ENCODE measurements at places on chromosomes 6 and 20. TPM values are rescaled to one million over a fixed set of nuclear protein-coding genes. Genes with fewer than 3 reads are reported as not detected.

CCDC170 gene
- not detected for total RNA-seq

GRCh38 chr6:135261872-135262725 lies 81.0 kb downstream of the MYB start:
- no peaks in the 10 kb centered on the region for H3K4me1 ChIP-seq
- H3K27me3 ChIP-seq = no peaks in the 10 kb centered on the region
- no peak overlapping the region for H3K27ac ChIP-seq
- no peaks in the 10 kb centered on the region for H3K36me3 ChIP-seq
- H3K4me3 ChIP-seq = no peak overlapping the region
- no peak for DNase-seq

SEMG1 gene
- total RNA-seq = not detected

PRND gene
- not detected for total RNA-seq

GRCh38 chr20:16821211-16822089 lies 73.3 kb downstream of the OTOR start:
- no peak overlapping the region for H3K4me3 ChIP-seq
- peaks cover 16% of the 10 kb centered on the region for H3K27me3 ChIP-seq
- no peaks in the 10 kb centered on the region for H3K4me1 ChIP-seq
- H3K36me3 ChIP-seq = no peaks in the 10 kb centered on the region
- H3K27ac ChIP-seq = no peak overlapping the region
- DNase-seq = no peak

INSM1 gene
- total RNA-seq = not detected

GRCh38 chr6:134684423-134684795 lies 265.5 kb downstream of the ALDH8A1 start:
- H3K4me3 ChIP-seq = no peak overlapping the region
- H3K36me3 ChIP-seq = no peaks in the 10 kb centered on the region
- no peaks in the 10 kb centered on the region for H3K4me1 ChIP-seq
- H3K27ac ChIP-seq = no peak overlapping the region
- DNase-seq = no peak
- H3K27me3 ChIP-seq = peaks cover 11% of the 10 kb centered on the region

DNA sequence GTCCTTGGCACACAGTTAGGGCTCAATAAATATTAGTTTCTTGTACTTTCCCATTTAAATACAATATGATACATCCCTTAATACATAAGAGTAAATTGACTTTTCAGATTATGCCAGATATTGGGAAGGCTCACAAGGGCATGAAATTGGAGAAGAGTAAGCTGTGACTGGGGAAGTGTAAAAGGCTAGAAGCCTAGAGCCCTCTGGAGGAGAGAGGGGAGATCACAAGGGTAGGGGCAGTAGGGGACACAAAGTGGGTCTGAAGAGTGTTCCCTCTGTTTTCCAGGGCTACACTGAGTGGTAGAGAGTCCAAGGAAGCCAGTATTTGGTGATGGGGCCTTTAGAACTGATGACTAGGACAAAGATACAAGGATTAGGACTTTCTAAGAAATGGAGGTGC lies 562.9 kb upstream of the CHD6 start:
- no peaks in the 10 kb centered on the region for H3K4me1 ChIP-seq
- no peak for DNase-seq
- H3K36me3 ChIP-seq = no peaks in the 10 kb centered on the region
- H3K27ac ChIP-seq = no peak overlapping the region
- no peaks in the 10 kb centered on the region for H3K27me3 ChIP-seq

TCF21 gene
- total RNA-seq = not detected

EPPIN gene
- not detected for total RNA-seq

DNA sequence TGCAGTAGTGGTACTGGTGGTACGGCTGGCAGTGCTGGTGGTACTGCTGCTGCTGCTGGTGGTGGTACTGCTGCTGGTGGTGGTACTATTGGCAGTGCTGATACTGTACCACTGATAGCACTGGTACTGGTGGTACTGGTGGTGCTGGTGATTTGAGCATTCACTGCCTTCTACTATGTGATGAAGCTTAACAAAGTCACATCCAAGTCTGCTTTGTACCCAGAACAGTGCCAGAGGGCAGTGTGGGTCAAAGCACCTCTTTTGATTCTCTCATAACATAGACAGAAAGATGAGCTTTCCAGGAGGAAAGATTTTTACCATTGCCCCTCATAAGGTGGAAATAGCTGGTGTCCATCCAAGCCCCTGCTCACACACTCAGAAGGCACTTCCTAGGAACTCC lies 48.7 kb downstream of the ANKRD6 start:
- no peak for DNase-seq
- H3K27ac ChIP-seq = no peak overlapping the region
- no peaks in the 10 kb centered on the region for H3K27me3 ChIP-seq
- no peaks in the 10 kb centered on the region for H3K36me3 ChIP-seq

USP49 gene
- total RNA-seq = 2.0 TPM

HRH3 gene
- total RNA-seq = not detected

GRCh38 chr6:106188104-106188794 lies 102.1 kb downstream of the PRDM1 start:
- H3K4me1 ChIP-seq = peaks cover 5% of the 10 kb centered on the region
- H3K4me3 ChIP-seq = no peak overlapping the region
- H3K27ac ChIP-seq = no peak overlapping the region
- H3K27me3 ChIP-seq = no peaks in the 10 kb centered on the region
- DNase-seq = no peak

DNA sequence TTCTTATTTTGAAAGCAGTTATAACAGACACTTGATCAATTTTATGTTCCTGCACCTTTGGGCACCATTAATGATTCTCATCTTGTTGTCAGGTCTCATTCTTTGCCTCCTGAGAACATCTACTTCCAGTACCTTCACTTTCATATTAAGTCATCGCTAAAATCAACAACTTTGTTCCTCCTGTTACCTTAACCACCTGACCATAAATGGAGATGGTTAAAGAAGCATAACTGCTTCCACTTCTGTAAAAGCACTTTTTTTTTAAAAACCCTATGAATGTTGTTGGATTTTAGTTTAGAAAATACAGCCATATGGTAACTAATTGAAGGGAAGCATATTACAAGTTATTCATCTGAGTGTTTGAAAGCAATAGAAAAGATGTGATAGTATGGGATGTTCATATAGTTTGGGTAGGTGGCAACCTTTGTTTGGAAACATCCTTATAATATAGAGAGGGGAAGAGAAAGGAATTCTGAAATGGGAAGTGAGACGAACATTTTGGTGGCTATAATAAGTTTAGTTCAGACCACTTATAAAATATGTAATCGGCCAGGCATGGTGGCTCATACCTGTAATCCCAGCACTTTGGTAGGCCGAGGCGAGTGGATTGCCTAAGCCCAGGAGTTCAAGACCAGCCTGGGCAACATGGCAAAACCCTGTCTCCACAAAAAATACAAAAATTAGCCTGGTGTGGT lies 53.9 kb downstream of the AFG1L start:
- H3K27me3 ChIP-seq = no peaks in the 10 kb centered on the region
- H3K4me1 ChIP-seq = no peaks in the 10 kb centered on the region
- peaks cover 14% of the 10 kb centered on the region for H3K36me3 ChIP-seq
- peak overlapping the region; percentile 61 for H3K27ac ChIP-seq
- H3K4me3 ChIP-seq = no peak overlapping the region

DNA sequence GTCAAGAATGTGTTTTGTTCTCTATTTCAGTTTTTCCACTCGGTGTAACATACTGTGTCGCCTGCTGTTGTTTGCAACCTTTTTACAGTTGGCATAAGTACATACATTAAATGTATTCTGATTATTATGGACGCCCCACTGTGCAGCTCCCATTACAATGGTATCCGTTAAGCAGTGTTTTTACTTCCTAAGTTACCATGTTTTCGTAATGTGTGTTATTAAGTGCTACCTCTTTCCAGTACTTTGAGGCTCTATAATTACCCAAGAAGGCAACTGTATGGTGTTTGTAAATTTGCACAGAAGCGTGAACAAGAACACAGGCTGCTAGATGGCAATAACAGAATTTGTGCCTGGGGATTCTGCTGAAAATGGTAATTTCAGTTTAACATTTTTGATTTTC lies 568.0 kb upstream of the MARCKS start:
- DNase-seq = no peak
- H3K27me3 ChIP-seq = no peaks in the 10 kb centered on the region
- no peaks in the 10 kb centered on the region for H3K36me3 ChIP-seq
- H3K4me3 ChIP-seq = no peak overlapping the region
- H3K4me1 ChIP-seq = no peaks in the 10 kb centered on the region
- H3K27ac ChIP-seq = no peak overlapping the region

- H3K4me3 ChIP-seq = no peak overlapping the region
- H3K4me1 ChIP-seq = no peaks in the 10 kb centered on the region
- H3K27ac ChIP-seq = no peak overlapping the region
- H3K27me3 ChIP-seq = no peaks in the 10 kb centered on the region
These were observed 385.6 kb downstream of the CDKAL1 start for GRCh38 chr6:20919677-20920385.

- H3K27ac ChIP-seq = no peak overlapping the region
- DNase-seq = no peak
- H3K4me1 ChIP-seq = peaks cover 12% of the 10 kb centered on the region
- H3K4me3 ChIP-seq = no peak overlapping the region
These were observed 39.2 kb upstream of the SPACA1 start for GRCh38 chr6:88008411-88008810.

GRCh38 chr6:17892097-17892686 lies 95.2 kb downstream of the KIF13A start:
- H3K27me3 ChIP-seq = no peaks in the 10 kb centered on the region
- H3K4me3 ChIP-seq = no peak overlapping the region
- H3K36me3 ChIP-seq = no peaks in the 10 kb centered on the region
- DNase-seq = no peak
- no peaks in the 10 kb centered on the region for H3K4me1 ChIP-seq

DNA sequence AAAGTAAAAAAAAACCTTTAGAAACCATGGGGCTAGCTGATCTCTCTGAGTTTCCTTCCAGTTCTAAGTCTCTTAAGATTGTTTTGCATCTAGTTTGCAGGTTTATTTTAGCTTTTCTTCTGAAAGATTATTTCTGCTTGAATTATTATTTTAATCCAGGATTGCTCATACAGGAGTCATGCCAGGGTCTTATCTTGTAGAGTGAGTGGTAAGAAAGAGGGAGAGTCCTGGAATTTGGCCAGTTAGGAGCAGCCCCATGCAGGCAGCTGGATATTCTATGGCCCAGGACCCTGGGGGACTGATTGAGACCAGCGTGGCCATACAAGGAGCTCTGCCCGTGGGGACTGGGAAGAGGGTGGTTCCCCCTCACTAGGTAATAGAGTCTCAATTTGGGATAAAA lies 178.9 kb upstream of the HEY2 start:
- no peak overlapping the region for H3K4me3 ChIP-seq
- no peaks in the 10 kb centered on the region for H3K36me3 ChIP-seq
- peaks cover 15% of the 10 kb centered on the region for H3K27me3 ChIP-seq
- H3K4me1 ChIP-seq = no peaks in the 10 kb centered on the region
- H3K27ac ChIP-seq = no peak overlapping the region

CCN2 gene
- not detected for total RNA-seq

- no peak for DNase-seq
- H3K36me3 ChIP-seq = no peaks in the 10 kb centered on the region
- peaks cover 54% of the 10 kb centered on the region for H3K27me3 ChIP-seq
- H3K27ac ChIP-seq = no peak overlapping the region
These were observed 36.1 kb downstream of the NCR2 start for GRCh38 chr6:41371461-41371991.

GRCh38 chr20:13058666-13059389 lies 50.1 kb downstream of the SPTLC3 start:
- H3K36me3 ChIP-seq = no peaks in the 10 kb centered on the region
- no peak overlapping the region for H3K27ac ChIP-seq
- peaks cover 3% of the 10 kb centered on the region for H3K27me3 ChIP-seq
- peaks cover 2% of the 10 kb centered on the region for H3K4me1 ChIP-seq
- DNase-seq = no peak

HMGCLL1 gene
- total RNA-seq = not detected

DNA sequence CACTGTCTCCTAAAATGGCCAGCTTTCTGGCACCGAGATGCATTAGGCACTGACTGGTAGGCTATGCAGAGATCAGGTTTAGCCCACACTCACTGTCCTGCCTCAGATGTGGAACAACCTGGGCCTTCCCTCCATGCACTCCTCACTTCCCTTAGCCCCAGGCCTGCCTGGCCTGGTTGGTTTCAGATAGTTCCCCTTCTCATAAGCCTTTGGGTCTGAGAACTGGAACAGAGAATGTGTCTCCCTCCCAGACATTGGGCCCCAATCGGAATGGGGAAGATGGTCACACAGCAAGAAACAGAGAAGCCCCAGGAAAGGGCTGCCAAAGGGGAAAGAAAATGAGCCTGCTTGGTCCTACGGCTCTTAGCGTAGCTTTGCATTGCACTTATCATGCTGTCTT lies 762.1 kb upstream of the CHD6 start:
- no peak overlapping the region for H3K4me3 ChIP-seq
- DNase-seq = no peak
- no peaks in the 10 kb centered on the region for H3K4me1 ChIP-seq
- peaks cover 2% of the 10 kb centered on the region for H3K27me3 ChIP-seq

- H3K4me1 ChIP-seq = no peaks in the 10 kb centered on the region
- H3K27me3 ChIP-seq = no peaks in the 10 kb centered on the region
- no peak overlapping the region for H3K27ac ChIP-seq
- no peaks in the 10 kb centered on the region for H3K36me3 ChIP-seq
- no peak overlapping the region for H3K4me3 ChIP-seq
These were observed 36.8 kb upstream of the ME1 start for GRCh38 chr6:83467620-83468036.

- H3K27me3 ChIP-seq = no peaks in the 10 kb centered on the region
- H3K4me1 ChIP-seq = peaks cover 55% of the 10 kb centered on the region
- no peak overlapping the region for H3K4me3 ChIP-seq
- H3K36me3 ChIP-seq = peaks cover 19% of the 10 kb centered on the region
- no peak overlapping the region for H3K27ac ChIP-seq
These were observed 28.1 kb downstream of the LMBRD1 start for GRCh38 chr6:69768664-69769063.

LY6G6D gene
- total RNA-seq = not detected

FERMT1 gene
- not detected for total RNA-seq

DNA sequence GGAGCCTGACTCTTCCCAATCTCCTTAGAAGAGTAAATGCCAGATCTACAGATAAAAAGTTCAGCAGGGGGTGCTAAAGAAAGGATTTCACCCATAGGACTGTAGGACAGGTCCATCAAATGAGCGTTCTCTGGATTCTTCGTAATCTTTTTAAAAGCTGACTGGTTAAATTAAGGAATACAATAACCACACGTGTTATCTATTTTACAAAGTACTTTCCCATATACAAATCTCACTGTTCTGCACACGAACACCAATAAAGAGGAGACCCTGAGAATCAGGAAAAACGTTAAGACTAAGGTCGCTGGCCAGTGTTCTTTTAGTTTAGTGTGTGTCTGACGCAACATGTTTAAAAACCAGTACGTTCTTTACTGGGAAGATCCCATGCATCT lies 542 bp downstream of the TUBE1 start:
- H3K36me3 ChIP-seq = peaks cover 25% of the 10 kb centered on the region
- H3K27me3 ChIP-seq = peaks cover 13% of the 10 kb centered on the region
- DNase-seq = no peak
- H3K4me1 ChIP-seq = peaks cover 7% of the 10 kb centered on the region

DNA sequence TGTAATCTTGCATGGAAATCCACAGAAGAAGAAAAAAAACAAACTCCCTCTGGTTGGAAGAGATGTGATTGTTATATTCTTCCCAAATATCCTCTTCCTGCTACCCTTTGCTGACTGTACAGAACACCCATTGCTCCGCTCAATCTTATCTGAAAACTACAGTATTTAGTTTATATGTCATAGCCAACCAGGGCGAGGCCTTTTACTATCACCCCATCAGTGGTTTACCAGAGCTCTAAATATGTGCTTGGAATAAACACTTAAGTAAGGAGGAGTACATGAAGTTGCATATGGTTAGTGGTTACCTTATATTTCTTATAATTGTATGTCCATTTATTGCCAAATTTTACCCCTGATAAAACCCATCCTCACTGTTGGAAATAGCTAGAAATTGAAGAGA lies 12.2 kb downstream of the PRL start:
- H3K27me3 ChIP-seq = no peaks in the 10 kb centered on the region
- no peak overlapping the region for H3K4me3 ChIP-seq
- H3K4me1 ChIP-seq = no peaks in the 10 kb centered on the region

Measured in naive thymus-derived CD8-positive, alpha-beta T cell (primary cell).